CD4-positive, alpha-beta T cell treated with Interleukin-17A for 1 hour (primary cell): ENCODE measurements at places on chromosomes 2 and 18.

GRCh38 chr2:23703037-23703582 lies 223.8 kb downstream of the ATAD2B start:
- no peak for DNase-seq

DNA sequence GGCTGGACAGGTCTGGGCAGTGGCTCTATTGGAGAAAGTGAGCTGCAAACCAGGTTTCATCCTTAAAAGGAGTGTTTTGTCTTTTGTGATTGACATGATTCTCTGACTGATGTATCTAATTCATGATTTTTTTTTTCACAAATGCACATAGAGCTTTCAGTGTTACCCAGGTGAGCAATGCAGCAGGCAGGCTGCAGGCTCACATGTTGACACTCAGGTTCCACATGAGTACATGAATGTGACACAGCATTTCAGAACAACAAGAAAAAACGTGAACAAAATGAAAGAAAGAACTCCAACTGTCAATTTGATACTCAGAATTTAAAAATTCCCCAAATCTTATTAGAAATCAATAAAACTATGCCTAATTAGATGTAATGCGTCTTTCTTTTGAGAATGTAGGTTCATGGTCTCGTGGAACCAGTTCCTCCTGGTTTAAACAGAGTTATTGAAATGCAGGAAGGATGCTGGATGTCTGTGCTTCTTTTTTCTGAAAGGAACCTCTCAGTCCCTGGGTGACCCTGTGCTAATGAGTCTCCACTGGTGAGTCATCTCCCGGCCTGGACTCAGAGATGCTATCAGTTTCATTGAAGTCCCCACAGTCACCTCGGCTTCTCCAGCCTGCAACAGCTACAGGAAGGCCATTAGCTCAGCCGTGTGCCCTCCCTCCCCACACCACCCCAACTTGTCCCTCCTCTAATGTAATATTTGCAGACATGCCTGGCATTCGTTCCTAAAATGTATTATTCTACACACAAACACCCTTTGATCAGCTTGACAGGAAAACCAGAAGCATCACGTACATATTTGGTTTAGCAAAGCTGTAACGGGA lies 430.4 kb downstream of the LPIN1 start:
- no peak for DNase-seq

DNA sequence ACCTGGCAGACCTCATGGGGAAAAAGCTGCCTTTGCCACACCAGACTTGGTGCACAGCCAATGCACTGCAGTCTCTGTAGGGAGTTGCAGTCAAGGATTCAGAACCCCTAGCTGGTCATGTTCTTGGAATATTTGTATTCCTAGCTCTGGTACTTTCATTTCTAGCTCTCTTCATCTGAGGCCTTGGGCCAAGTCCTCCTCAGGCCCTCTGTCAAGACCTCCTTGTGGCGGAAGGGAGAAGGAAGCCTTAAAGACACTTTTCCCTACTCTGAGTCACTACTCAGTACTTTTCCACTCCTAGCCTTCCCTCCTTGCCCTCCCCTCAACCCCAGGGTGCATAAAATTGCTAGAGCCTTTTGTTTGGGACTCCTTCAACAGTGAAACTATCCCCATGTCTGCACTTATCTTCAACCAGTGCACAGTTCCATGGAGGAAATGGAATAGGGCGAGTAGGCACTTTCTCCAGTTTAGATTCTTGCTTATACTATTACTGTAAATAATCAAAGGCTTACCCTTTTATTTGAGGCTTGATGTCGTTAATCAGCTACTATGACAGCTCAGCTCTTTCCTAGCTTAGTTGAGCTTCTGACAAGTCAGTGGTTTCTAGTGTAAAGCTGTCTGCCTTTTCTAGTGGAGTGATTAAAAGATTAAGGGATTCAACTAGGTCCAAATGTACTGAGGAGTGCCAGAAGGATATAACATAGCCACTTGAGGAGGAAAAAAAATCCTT lies 15.8 kb downstream of the M1AP start:
- no peak for DNase-seq

GRCh38 chr2:117825437-117825836 lies 10.9 kb downstream of the DDX18 start:
- no peak for DNase-seq

DNA sequence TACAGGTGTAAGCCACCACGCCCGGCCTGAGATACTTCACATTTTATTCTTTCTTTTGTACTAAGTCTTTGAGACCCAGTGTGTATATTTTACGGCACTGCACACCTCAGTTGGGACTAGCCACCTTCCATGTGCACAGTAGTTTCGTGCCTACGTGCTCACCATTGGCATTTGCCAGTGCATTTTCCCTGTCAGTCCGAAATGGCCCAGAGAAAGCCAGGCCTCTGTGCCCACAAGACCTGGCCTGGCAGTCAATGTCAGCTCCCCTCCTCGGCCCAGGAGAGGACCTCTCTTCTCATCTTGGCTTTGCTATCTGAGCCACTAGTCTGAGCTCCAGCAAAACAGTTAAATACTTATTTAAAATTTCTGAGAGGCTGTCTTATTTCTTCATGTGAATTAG lies 147.8 kb upstream of the KLHL29 start:
- no peak for DNase-seq

- DNase-seq, result no peak
These were observed 52.9 kb downstream of the RNU4ATAC start for GRCh38 chr2:121583555-121583954.

- DNase-seq, result no peak
These were observed 29.8 kb upstream of the ARMC9 start for GRCh38 chr2:231168460-231169139.

- no peak for DNase-seq
These were observed 88.1 kb downstream of the ITSN2 start for GRCh38 chr2:24272161-24272802.

DNA sequence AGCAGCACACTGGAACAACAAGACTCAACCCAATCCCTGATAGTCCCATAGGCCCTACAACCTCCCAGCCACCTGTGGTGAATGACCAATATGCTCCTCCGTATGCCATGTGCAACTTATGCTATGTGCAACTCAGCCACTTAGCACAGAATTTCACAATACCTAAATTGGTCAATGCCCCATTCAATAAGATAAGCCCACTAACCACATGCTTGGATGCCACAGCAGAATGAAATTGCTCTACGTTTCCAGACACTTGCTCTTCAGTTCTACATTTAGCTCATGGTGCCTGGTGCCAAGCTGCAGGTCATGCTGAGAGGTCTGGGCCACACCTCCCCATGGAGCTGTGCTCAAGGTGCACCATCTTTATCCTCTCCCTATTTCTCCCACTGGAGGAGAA lies 159.8 kb downstream of the EN1 start:
- no peak for DNase-seq

DNA sequence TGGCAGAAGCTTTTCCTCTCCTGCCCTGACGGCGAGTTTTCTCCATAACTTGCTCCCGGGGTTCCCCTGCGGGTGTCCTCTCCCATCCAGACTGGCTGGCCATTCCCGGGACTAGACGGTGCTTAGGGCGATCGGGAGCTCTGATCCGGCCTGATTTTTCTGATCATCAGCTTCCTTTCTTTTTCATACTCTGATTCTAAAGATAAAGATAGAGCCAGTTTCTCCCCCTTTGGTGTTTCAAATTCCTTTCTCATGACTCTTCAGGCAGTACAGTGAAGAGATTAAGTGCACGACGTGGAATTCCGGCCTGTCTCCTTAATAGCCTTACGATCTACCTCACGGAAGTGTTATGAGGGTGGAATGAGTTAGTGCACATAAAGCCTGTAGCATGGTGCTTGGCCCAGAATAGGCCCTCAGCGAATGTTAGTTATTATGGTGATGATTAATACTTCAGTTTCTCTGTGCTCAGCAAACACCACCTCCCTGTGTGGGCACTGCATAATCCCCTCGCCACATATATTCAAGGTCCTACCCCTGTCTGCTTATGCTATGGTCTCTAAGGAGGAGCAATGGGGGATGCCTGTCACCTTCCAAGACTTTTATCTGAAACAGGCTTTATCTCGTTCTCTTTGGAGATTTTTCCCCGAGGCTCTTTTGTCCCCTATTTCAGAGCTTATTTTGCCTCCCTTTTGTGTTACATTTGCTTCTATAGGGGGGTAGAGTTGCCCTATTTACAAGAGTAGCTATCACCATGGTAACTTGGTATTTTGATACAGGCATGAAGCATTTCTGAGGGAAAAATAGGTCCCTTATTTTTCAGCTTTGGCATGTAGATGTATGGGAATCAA lies 254.8 kb downstream of the CDH2 start:
- no peak for DNase-seq

DNA sequence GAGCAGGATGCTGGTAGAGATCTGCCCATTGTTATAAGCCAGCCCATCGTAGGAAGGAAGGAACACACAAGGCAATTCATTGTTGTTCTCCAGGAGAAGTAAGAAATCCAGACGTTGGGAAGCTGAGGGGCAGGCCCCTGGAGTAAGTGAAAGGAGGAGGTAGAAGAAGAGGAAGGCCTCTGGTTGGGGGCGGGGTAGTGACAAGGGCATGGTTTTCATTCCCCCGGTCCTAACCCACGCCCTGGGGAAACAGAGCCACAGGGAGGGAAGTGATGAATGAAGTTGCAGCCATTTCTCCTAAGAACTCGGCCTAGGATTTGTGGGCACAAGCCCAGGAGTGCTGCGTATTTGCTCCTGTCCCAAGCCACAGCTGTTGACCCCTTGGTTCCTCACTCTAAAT lies 18.0 kb downstream of the LBH start:
- DNase-seq, result no peak

GRCh38 chr2:147348931-147349555 lies 495.8 kb upstream of the ACVR2A start:
- no peak for DNase-seq
